ENCODE measurements at places on chromosomes 7 and 10. TPM values are rescaled to one million over a fixed set of nuclear protein-coding genes. Genes with fewer than 3 reads are reported as not detected.

SPDYE2 gene
- not detected for total RNA-seq

SLC26A3 gene
- 0.55 TPM for total RNA-seq

NEBL gene
- total RNA-seq = 2.1 TPM

NRAP gene
- total RNA-seq = not detected

ANKRD1 gene
- not detected for total RNA-seq

IL2RA gene
- total RNA-seq = not detected

PLCE1 gene
- total RNA-seq = 21.7 TPM

GHRHR gene
- total RNA-seq = not detected

All from uterus (tissue), 4 donors.